Activated CD4-positive, alpha-beta T cell treated with anti-CD3 and anti-CD28 coated beads for 36 hours (primary cell): ENCODE measurements at places on chromosomes 6 and 20. TPM values are rescaled to one million over a fixed set of nuclear protein-coding genes. Genes with fewer than 3 reads are reported as not detected.

Gene WFDC5
- 0.23 TPM for total RNA-seq

Gene ID4
- total RNA-seq: not detected

Gene NOTCH4
- total RNA-seq: 0.69 TPM

Gene MUC21
- total RNA-seq: not detected

Gene VSX1
- not detected for total RNA-seq

Gene ZC2HC1B
- not detected for total RNA-seq

DNA sequence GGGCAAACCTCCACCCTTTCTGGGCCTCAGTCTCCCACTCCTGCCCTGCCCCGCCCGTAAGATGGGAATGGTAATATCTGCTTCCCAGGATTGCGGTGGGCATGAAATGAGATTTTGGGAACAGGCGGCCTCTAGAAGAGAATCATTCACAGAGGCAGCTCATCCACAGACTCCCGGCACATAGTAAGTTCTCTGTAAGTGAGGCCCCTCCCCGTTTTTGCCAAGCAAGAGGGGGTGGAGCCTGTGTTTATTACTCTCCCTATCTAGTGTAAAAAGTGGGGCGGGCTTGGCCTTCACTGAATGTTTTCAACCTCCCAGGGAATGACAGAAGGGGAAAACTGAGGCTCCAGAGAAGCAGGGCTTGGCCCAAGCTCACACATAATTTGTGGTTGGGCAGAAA is 20.0 kb downstream of the SUN5 start:
- no peak overlapping the region for H3K27ac ChIP-seq
- DNase-seq: no peak
- H3K4me3 ChIP-seq: no peak overlapping the region
- H3K27me3 ChIP-seq: no peaks in the 10 kb centered on the region
- H3K36me3 ChIP-seq: no peaks in the 10 kb centered on the region
- H3K4me1 ChIP-seq: no peaks in the 10 kb centered on the region

DNA sequence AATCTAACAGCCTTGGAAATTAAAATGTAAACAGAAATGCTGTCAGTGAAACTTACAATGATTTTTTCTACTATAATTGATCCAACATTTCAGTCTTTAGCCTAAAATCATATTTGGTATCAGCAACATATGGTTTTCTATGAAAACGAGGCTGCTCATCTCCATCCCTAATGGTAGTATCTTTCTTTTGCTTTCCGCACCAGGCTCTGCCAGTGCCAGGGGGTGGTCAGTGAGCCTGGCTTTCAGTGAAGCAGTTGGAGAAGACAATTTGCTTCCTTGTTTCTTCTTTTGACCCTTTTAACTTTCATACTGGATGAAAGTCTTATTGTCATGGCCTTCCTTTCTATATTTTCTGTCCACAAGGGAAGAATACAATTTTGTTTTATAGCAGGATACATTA is 258.4 kb downstream of the ARID1B start:
- H3K4me1 ChIP-seq: peaks cover 22% of the 10 kb centered on the region
- H3K36me3 ChIP-seq: no peaks in the 10 kb centered on the region
- no peaks in the 10 kb centered on the region for H3K27me3 ChIP-seq
- no peak overlapping the region for H3K27ac ChIP-seq
- H3K4me3 ChIP-seq: no peak overlapping the region

GRCh38 chr6:131122007-131122406 is 13.3 kb upstream of the AKAP7 start:
- no peak overlapping the region for H3K27ac ChIP-seq
- H3K4me3 ChIP-seq: no peak overlapping the region
- no peaks in the 10 kb centered on the region for H3K36me3 ChIP-seq
- DNase-seq: no peak
- no peaks in the 10 kb centered on the region for H3K4me1 ChIP-seq

GRCh38 chr6:43454696-43455530 is 435 bp downstream of the DLK2 start:
- H3K4me1 ChIP-seq: peaks cover 15% of the 10 kb centered on the region
- H3K4me3 ChIP-seq: peak overlapping the region; percentile 72
- peaks cover 6% of the 10 kb centered on the region for H3K36me3 ChIP-seq
- H3K27ac ChIP-seq: no peak overlapping the region
- peaks cover 3% of the 10 kb centered on the region for H3K27me3 ChIP-seq

DNA sequence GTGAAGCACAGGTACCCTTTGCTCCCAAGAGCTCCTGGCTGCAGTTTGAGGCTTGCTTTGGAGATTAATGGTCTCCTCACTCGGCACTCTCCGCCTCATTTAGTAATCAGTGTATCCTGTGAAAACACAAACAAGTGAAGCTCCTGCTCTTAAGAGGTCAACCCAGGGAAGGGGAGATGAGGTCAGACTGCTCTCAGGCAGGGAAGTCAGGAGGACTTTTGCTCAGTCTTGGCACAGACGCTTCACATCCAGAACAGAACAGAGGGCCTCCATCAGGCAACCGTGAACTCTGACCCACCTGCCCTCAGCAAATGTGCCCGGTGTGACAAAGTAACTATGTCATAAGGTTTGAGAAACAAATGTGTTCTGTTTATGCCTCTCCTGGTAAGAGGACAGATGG is 428.8 kb upstream of the JARID2 start:
- peaks cover 4% of the 10 kb centered on the region for H3K36me3 ChIP-seq
- no peak overlapping the region for H3K27ac ChIP-seq
- no peak overlapping the region for H3K4me3 ChIP-seq
- DNase-seq: no peak

GRCh38 chr6:12472601-12473038 is 182.5 kb downstream of the EDN1 start:
- no peaks in the 10 kb centered on the region for H3K36me3 ChIP-seq
- DNase-seq: no peak
- no peak overlapping the region for H3K27ac ChIP-seq
- peaks cover 14% of the 10 kb centered on the region for H3K27me3 ChIP-seq
- H3K4me1 ChIP-seq: no peaks in the 10 kb centered on the region

GRCh38 chr20:61437280-61438206 is 185.5 kb downstream of the CDH4 start:
- no peak for DNase-seq
- no peak overlapping the region for H3K27ac ChIP-seq
- H3K4me3 ChIP-seq: no peak overlapping the region
- peaks cover 11% of the 10 kb centered on the region for H3K27me3 ChIP-seq
- H3K4me1 ChIP-seq: no peaks in the 10 kb centered on the region
- no peaks in the 10 kb centered on the region for H3K36me3 ChIP-seq

GRCh38 chr20:54166987-54167662 is 6.7 kb downstream of the CYP24A1 start:
- H3K36me3 ChIP-seq: no peaks in the 10 kb centered on the region
- H3K4me3 ChIP-seq: no peak overlapping the region

- no peaks in the 10 kb centered on the region for H3K27me3 ChIP-seq
- no peak overlapping the region for H3K4me3 ChIP-seq
- DNase-seq: no peak
- H3K36me3 ChIP-seq: peaks cover 17% of the 10 kb centered on the region
- peaks cover 50% of the 10 kb centered on the region for H3K4me1 ChIP-seq
- H3K27ac ChIP-seq: peak overlapping the region; percentile 76
Measured at GRCh38 chr20:46357030-46357514, 48.8 kb upstream of the CDH22 start.

- H3K4me1 ChIP-seq: peaks cover 81% of the 10 kb centered on the region
- H3K27me3 ChIP-seq: no peaks in the 10 kb centered on the region
- DNase-seq: peak; percentile 52
- peaks cover 2% of the 10 kb centered on the region for H3K36me3 ChIP-seq
- H3K4me3 ChIP-seq: peak overlapping the region; percentile 16
- H3K27ac ChIP-seq: peak overlapping the region; percentile 83
Measured at GRCh38 chr6:14453712-14454472, 336.3 kb downstream of the CD83 start.

GRCh38 chr20:34512266-34512954 is 3.8 kb upstream of the DYNLRB1 start:
- H3K4me1 ChIP-seq: peaks cover 13% of the 10 kb centered on the region
- H3K27me3 ChIP-seq: no peaks in the 10 kb centered on the region
- H3K27ac ChIP-seq: no peak overlapping the region
- no peak for DNase-seq

DNA sequence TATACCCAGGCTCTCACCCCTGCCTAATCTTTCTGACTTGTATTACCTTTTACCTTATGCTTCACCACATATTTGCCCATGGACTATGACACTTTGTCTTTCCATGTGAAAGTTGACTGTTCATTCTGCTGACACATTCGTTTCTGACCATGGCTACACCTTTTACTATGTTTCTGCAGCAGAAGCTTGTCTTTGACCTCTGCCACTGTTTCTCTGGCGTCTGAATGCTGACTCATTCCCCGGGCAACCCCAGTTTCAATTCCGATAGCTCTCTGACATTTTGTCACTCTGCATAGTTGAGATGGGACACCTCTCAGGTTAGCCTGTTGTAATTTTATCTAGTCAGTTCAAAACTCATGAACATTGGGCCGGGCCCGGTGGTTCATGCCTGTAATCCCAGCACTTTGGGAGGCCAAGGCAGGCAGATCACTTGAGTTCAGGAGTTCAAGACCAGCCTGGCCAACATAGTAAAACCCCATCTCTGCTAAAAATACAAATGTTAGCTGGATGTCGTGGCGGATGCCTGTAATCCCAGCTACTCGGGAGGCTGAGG is 50.7 kb downstream of the SLC26A8 start:
- H3K27ac ChIP-seq: peak overlapping the region; percentile 2
- no peaks in the 10 kb centered on the region for H3K27me3 ChIP-seq
- H3K36me3 ChIP-seq: no peaks in the 10 kb centered on the region

DNA sequence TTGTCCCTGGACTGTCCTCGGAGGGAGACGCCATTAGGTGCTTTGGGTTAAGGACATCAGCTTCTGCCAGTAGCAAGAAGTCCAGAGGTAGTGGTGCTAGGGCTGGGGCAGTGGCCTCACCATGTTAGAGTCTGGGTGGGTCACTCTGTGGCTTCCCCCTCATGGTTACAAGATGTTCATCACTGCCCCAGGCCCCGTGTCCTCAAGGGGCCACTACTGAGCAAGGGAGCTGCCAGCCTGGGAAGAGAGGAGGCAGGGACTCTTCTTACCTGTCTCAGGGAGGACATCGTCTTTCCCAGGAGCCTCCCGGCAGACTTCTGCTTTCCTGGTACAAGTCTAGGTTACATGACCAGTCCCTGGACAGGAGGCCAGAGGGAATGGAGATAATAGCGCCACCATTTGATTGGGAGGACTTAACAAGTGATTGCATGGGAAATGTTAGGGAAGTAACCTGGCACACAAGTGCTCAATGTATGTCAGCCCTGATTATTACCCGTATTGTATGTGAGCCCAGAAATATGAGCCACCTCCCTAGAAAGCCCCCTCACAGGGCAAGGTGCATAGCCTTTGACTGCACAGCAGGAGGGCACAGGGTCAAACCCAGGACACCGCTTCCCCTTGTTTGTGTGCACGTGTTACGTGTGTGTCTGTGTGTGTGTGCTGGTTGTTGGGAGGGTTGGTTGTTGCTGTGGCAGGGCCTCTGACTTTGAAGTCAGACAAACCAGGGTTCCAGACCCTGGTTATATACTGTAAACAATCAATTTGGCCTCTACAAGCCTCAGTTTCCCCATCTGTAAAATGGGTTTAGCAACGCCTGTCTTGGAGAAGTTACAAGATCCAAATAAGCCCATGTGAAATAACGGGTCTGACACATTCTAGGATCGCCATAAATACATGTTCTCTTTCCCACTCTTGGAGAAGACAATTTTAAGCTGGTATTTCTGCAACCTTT is 30.0 kb downstream of the SIRPA start:
- DNase-seq: no peak
- H3K27ac ChIP-seq: no peak overlapping the region
- peaks cover 17% of the 10 kb centered on the region for H3K27me3 ChIP-seq
- H3K4me3 ChIP-seq: no peak overlapping the region

DNA sequence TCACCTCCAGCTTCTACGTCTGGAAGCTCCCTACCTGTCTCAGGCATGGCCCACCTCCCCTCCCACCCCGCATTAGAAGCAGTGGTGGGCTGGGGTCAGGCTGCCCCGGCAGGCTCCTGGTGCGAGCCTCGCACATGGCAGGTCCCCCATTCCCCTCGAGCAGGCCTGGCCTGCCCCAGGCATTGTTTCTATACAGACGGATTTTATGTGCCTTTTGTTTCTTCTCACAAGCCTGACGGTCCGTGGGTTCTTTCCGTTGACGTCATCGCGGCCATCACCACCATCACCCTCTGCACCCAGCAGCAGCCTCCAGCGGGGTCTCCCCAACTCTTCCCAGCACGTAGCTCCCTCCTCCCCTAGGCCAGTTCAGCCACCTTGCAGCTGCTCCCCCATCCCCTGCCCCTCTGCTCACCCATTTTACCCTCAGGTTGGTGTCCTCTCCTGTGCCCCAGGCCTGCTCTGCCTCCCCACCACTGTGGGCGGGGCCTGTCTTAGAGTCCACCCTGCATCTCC is 4.6 kb downstream of the CST7 start:
- peaks cover 8% of the 10 kb centered on the region for H3K36me3 ChIP-seq
- H3K4me1 ChIP-seq: peaks cover 27% of the 10 kb centered on the region
- DNase-seq: no peak
- no peak overlapping the region for H3K4me3 ChIP-seq
- no peak overlapping the region for H3K27ac ChIP-seq

DNA sequence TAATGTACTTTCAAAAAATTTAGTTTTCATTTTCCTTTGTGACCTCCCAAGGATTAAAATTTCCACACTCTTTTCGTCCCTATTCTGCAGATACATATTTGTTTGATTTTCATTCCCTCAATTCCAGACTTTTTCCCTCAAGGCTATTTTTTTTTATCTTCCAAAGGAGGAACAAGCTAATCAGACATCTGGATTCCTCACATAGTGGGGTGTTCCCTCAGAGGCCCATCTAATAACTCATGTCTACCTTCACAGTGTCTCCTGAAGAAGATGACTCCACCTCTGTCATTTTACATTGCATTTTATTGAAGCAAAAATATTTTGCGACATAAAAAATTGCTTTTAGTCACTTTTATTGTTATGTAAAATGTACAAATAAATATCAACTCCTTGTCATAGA is 122.2 kb downstream of the RFPL4B start:
- no peak for DNase-seq
- no peak overlapping the region for H3K27ac ChIP-seq
- no peak overlapping the region for H3K4me3 ChIP-seq
- no peaks in the 10 kb centered on the region for H3K36me3 ChIP-seq
- H3K4me1 ChIP-seq: no peaks in the 10 kb centered on the region

- H3K4me1 ChIP-seq: peaks cover 8% of the 10 kb centered on the region
- H3K36me3 ChIP-seq: no peaks in the 10 kb centered on the region
- H3K27ac ChIP-seq: no peak overlapping the region
- no peaks in the 10 kb centered on the region for H3K27me3 ChIP-seq
- H3K4me3 ChIP-seq: no peak overlapping the region
- peak; percentile 79 for DNase-seq
Measured at GRCh38 chr6:26223650-26224546, 136.7 kb downstream of the HFE start.

GRCh38 chr20:38804682-38805501 is 605 bp upstream of the PPP1R16B start:
- no peaks in the 10 kb centered on the region for H3K27me3 ChIP-seq
- peak overlapping the region; percentile 86 for H3K4me3 ChIP-seq
- H3K36me3 ChIP-seq: peaks cover 29% of the 10 kb centered on the region
- peak; percentile 80 for DNase-seq

GRCh38 chr6:143349530-143349929 is 101.0 kb downstream of the ADAT2 start:
- no peaks in the 10 kb centered on the region for H3K27me3 ChIP-seq
- H3K4me1 ChIP-seq: no peaks in the 10 kb centered on the region
- no peak overlapping the region for H3K4me3 ChIP-seq
- no peaks in the 10 kb centered on the region for H3K36me3 ChIP-seq
- no peak for DNase-seq

GRCh38 chr20:46157076-46157592 is 39.0 kb downstream of the CD40 start:
- H3K27ac ChIP-seq: no peak overlapping the region
- H3K27me3 ChIP-seq: peaks cover 2% of the 10 kb centered on the region
- no peak overlapping the region for H3K4me3 ChIP-seq
- H3K36me3 ChIP-seq: no peaks in the 10 kb centered on the region
- no peak for DNase-seq

- H3K4me1 ChIP-seq: no peaks in the 10 kb centered on the region
- no peak for DNase-seq
- H3K4me3 ChIP-seq: no peak overlapping the region
Measured at GRCh38 chr6:48893048-48893447, 570.0 kb downstream of the MMUT start.
